Activated T-helper 2 cell treated with anti-CD3 and anti-CD28 coated beads, Interferon-gamma antibody, Interleukin-2, Interleukin-4, amounts not matched to agents 10 μg/mL and 5 μg/mL and 100 μg/mL, durations not matched to agents 14 hours and 24 hours and 36 hours (primary cell): ENCODE measurements at places on chromosomes 7 and 10. TPM values are rescaled to one million over a fixed set of nuclear protein-coding genes. Genes with fewer than 3 reads are reported as not detected.

DNA sequence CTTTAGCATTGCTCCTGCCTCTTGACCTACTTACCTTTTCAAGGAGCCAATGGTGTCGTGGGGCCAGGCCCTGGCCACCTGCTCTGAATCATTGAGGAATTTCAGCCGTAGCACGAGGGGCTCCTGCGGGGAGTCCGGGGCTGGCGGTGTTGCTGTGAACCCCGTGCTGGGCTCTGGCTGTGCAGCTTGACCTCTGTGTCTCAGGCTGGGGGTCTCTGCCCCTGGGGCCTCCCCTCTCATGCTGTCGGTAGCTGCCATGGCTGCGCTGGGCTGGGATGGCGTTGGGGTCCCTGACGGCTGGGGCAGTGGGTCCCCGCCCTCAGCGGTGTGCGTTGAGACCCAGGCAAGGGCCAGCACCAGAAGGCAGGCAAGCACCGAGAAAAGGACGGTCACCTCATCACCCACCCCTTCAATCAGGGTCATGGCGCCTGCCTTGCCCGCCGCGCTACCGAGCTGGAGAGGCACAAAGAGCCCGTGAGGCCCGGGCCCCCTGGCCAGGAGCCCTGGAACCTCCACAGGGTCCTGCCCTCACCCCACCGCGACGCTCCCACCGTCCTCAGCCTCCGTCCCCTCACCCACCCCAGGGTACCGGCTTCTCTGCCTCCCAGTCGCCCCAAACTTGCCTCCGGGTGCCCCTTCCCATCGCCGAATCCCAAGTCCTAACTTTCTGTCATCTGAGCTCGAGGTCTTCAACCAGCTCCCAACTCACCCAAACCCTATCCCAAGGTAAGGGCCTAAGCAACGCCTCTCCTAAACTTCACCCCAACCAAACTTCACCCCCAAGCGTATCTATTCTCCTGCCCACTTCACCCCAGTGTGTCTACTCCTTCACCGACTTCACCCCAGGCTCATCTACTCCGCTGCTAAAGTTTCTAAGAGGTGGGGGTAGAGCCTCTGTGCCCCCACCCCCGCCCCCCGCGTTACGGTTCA is 887 bp downstream of the TMUB1 start:
- DNase-seq: no peak

GRCh38 chr7:87833130-87833529 is 43.0 kb downstream of the SLC25A40 start:
- no peak for DNase-seq

GRCh38 chr7:151115836-151116418 is 29.7 kb downstream of the AGAP3 start:
- DNase-seq: no peak

DNA sequence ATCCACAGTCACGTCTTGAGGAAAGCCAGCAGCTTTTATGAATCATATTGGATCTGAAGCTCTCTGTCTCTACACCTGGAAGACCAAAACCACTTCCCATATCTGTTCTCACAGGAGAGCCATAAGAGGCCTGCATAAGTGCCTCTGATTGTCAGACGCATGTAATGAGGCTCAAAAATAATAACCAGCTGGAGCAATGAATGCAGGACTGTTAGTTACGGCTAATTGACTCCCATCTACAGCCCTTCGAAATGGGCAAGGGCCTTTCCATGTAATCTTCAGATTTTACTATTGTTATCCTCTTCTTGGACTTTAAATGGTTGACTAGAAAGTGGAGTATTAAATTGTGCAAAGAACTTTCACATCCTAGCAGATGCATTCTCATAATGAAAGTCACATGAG is 4.4 kb upstream of the SEMA3C start:
- DNase-seq: no peak

DNA sequence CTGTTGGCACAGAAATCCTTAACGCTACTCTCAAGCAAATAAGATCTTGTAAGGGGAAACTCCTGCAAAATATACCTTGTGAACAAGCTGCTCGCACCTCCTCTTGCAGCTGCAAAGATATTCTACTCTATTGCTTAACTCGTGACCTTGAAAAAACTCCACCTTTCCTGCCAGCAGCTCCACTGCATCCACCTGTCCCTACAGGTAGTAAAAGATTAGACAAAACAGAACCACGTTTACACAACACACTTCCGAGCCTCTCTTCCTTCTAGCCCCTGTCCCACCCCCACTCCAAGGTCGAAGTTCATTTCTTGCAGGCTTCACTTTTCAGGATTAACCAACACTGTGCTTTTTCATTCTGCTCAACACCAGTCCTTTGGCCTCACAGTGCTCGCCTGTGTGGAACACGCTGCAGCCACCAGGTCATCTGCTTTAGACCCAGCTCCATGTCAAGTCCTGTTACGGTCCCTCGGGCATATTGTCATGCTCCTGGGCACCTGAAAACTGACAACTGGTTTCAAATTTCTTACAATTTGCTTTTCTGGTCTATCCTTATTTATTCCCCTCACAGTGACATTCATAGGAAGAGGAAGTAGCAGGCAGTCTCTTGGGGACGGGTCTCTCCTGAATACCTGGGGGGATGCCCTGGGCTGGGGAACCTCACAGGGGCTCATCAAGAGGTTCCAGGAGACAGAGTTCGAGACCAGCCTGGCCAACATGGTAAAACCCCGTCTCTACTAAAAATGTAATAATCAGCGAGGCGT is 165.8 kb upstream of the KLF14 start:
- no peak for DNase-seq

- DNase-seq: no peak
Measured at GRCh38 chr7:84549409-84549808, 354.8 kb upstream of the SEMA3A start.

GRCh38 chr7:36281945-36282717 is 107.5 kb upstream of the ANLN start:
- DNase-seq: no peak

DNA sequence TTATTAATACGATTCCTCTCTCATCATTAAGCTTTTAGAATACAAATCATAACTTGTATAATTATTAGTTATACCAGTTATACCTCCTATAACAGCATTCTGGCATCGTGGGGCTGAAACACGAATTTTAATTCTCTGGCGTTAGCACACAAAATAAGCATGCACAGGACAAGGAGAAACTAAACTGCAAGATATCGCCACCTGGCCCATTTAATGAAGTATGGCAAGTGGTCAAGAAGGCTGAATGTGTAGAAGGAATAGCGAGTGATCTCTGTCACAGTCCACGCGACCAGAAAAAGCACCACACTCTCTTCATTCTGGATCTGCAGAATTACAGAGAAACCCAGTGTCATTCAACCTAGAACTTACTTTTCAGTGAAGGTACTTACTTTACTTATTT is 18.1 kb downstream of the HACD1 start:
- no peak for DNase-seq

DNA sequence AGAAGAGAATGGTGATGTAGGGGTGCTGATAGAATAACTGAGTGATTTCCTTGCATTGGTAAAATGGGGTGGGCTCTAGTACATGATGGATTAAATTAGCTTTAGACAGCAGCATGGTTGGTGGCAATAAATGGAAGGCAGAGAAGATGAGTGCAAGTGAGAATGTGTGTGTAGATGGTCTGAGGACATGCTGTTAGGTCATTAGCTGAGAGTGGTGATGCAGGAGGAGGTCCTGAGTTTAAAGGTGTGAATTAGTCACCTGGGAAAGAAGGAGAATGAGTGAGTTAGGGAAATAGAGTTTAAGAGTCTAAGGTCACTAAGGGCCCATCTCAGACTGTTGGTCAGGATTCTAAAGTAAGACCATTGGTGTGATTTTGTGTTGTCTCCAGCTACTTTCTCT is 17.9 kb upstream of the SEC61A2 start:
- DNase-seq: no peak

GRCh38 chr7:80934321-80934720 is 15.5 kb upstream of the SEMA3C start:
- DNase-seq: no peak

- no peak for DNase-seq
Measured at GRCh38 chr10:121838931-121839330, 88.9 kb downstream of the ATE1 start.

GRCh38 chr10:18659819-18660535 is 746 bp downstream of the ARL5B start:
- DNase-seq: no peak

The OPALIN gene
- total RNA-seq: not detected in 2 replicates

The ZNF488 gene
- 1.4 and 1.7 TPM in 2 replicates for total RNA-seq

The CPED1 gene
- not detected in 2 replicates for total RNA-seq
